ENCODE measurements at places on chromosomes 6 and 20.

DNA sequence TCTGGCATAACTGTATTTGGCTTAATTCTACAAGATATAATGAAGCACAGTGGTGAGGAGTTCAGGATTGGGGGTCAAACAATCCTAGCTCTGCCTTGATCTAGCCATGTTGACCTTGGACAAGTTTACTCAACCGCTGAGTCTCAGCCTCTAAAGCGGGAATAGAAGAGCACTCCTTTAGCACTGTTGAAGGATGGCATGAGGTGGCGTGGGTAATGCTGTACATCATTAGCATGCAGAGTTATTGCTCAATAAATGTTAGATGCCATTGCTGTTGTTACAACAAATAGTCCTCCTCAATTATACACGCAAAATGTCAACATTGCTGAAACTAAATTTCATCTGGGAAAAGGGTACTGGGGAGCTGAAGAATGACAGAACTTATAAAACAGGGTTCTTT lies 78.6 kb downstream of the KIF13A start:
- no peak for DNase-seq

DNA sequence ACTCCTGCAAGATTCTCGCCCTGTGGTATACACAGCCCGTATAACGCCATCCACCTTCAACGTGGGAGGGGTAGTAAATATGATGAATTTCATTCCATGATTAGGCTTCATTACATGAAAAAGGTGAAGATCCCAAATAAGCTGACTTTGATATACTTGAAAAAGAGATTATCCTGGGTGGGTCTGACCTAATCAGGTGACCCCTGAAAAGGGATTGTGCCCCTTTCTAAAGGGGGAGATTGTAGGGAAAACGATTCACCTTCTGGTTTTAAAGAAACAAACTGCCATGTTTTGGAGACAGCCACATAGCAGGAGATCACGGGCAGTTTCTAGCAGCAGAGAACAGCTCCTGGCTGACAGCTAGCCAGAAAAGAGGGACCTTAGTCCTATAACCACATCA lies 155.1 kb upstream of the SMLR1 start:
- DNase-seq, result no peak

GRCh38 chr20:30485331-30486102 lies 771.9 kb upstream of the DEFB115 start:
- DNase-seq, result no peak

- DNase-seq, result no peak
Observed at GRCh38 chr20:35173576-35174192, 1.8 kb downstream of the PROCR start.
